ENCODE measurements at places on chromosomes 1 and 21. TPM values are rescaled to one million over a fixed set of nuclear protein-coding genes. Genes with fewer than 3 reads are reported as not detected.
A peak's percentile ranks its signal among the peaks of the same experiment; 100 is the strongest.

The NT5C1A gene
- total RNA-seq: not detected

The GJB4 gene
- total RNA-seq: not detected

The PRAMEF14 gene
- not detected for total RNA-seq

GRCh38 chr1:154272999-154273563 lies 652 bp downstream of the HAX1 start:
- H3K27me3 ChIP-seq: no peaks in the 10 kb centered on the region
- peaks cover 53% of the 10 kb centered on the region for H3K36me3 ChIP-seq
- peak overlapping the region; percentile 79 for H3K27ac ChIP-seq
- peaks cover 5% of the 10 kb centered on the region for H3K4me1 ChIP-seq

GRCh38 chr1:212578041-212578440 lies 30.5 kb upstream of the ATF3 start:
- peaks cover 18% of the 10 kb centered on the region for H3K27me3 ChIP-seq
- no peak overlapping the region for H3K4me3 ChIP-seq
- DNase-seq: no peak
- no peaks in the 10 kb centered on the region for H3K4me1 ChIP-seq
- H3K27ac ChIP-seq: no peak overlapping the region

GRCh38 chr1:17759114-17759513 lies 4.0 kb downstream of the ACTL8 start:
- no peak overlapping the region for H3K27ac ChIP-seq
- peak; percentile 45 for DNase-seq
- H3K4me3 ChIP-seq: no peak overlapping the region
- peaks cover 9% of the 10 kb centered on the region for H3K27me3 ChIP-seq

DNA sequence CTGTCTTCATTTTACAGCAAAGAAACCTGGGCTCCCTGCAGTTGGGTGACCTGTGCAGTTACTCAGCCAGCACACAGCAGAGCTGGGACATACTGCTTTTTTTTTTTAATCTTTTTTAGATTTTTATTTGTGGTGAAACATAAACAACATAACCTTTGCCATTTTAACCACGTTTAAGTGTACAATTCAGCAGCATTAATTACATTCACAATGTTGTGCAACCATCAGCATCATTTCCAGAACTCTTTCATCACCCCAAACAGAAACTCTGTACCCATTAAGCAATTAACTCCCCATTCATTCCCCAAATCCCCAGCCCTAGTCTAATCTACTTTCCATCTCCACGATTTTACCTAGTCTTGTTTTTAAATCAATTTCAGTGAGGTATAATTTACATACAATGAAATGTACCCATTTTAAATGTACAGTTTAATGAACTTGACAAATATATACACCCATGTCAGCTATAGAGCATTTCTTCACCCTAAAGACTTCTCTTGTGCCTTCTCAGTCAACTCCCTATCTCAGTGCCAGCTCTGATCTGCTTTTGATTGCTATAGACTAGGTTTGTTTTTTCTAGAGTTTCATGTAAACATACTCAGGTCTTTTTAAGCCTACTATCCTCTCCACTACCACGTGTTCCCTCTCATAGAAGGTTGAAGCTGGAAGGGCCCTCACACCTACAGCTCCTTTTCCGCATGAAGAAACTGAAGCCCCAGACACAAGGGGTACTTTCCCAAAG lies 37.8 kb upstream of the C8B start:
- no peak overlapping the region for H3K27ac ChIP-seq
- no peak overlapping the region for H3K4me3 ChIP-seq
- no peaks in the 10 kb centered on the region for H3K4me1 ChIP-seq
- no peaks in the 10 kb centered on the region for H3K36me3 ChIP-seq
- H3K27me3 ChIP-seq: no peaks in the 10 kb centered on the region

DNA sequence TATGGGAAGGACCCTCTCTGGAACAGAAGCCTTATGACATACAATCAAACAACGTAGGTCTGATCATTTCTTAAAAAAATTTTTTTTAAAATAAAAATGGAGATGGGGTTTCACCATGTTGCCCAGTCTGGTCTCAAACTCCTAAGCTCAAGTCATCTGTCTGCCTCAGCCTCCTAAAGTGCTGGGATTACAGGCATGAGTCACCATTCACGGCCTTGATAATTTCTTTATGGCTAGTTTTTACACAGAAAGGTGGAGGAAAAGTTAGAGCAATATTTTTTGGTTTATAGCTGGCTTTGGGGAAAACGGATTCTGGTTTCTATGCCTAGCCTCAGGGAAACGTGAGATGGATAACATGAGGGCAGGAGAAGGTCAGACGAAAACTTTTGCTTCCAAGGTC lies 70.0 kb upstream of the B3GALT5 start:
- no peaks in the 10 kb centered on the region for H3K27me3 ChIP-seq
- H3K4me3 ChIP-seq: no peak overlapping the region
- no peaks in the 10 kb centered on the region for H3K36me3 ChIP-seq
- no peak overlapping the region for H3K27ac ChIP-seq

GRCh38 chr1:45448357-45448756 lies 42.6 kb downstream of the TESK2 start:
- H3K27me3 ChIP-seq: no peaks in the 10 kb centered on the region
- H3K27ac ChIP-seq: no peak overlapping the region
- H3K4me1 ChIP-seq: no peaks in the 10 kb centered on the region
- DNase-seq: no peak
- H3K4me3 ChIP-seq: no peak overlapping the region
- H3K36me3 ChIP-seq: no peaks in the 10 kb centered on the region

DNA sequence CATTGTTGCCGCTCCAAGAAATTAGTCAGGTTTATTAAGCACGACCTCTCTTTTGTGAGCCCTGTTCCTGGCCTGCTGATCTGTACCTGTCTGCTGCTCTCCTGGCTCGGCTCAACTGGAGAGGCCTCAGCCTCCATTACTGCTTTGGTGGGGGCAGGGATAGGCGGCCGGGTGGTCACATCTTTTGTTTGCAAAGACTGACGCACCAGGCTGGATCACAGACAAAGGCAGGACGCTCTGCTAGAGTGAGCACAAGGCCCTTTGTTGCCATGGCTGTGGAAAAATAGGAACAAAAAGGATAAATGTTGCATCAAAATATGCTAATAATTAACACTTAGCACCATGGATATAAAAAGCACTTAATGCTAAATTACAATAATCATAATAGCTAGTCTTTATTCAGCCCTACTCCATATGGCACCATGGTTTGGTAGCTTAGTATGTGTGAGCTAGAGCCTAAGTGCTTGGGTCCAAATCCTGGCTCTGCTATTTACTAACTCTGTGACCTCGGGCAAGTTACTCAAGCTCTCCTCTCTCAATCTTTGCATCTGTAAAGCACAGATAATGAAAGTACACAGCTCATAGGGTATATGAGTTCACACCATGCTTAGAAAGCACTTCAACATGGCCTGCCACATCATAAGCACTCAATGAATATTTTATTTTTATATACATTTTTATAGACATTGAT lies 28.9 kb upstream of the HPDL start:
- DNase-seq: no peak
- no peak overlapping the region for H3K4me3 ChIP-seq
- H3K4me1 ChIP-seq: peaks cover 17% of the 10 kb centered on the region
- H3K27me3 ChIP-seq: no peaks in the 10 kb centered on the region
- H3K27ac ChIP-seq: no peak overlapping the region
